Forelimb muscle (tissue), 1 donor: ENCODE measurements at places on chromosomes 5 and 9.

- DNase-seq, result no peak
Observed at GRCh38 chr9:113649054-113649453, 185.5 kb downstream of the RGS3 start.

GRCh38 chr9:84736081-84736480 is 66.6 kb downstream of the NTRK2 start:
- DNase-seq, result no peak

- no peak for DNase-seq
Observed at GRCh38 chr5:32936329-32936728, 225.2 kb downstream of the NPR3 start.

DNA sequence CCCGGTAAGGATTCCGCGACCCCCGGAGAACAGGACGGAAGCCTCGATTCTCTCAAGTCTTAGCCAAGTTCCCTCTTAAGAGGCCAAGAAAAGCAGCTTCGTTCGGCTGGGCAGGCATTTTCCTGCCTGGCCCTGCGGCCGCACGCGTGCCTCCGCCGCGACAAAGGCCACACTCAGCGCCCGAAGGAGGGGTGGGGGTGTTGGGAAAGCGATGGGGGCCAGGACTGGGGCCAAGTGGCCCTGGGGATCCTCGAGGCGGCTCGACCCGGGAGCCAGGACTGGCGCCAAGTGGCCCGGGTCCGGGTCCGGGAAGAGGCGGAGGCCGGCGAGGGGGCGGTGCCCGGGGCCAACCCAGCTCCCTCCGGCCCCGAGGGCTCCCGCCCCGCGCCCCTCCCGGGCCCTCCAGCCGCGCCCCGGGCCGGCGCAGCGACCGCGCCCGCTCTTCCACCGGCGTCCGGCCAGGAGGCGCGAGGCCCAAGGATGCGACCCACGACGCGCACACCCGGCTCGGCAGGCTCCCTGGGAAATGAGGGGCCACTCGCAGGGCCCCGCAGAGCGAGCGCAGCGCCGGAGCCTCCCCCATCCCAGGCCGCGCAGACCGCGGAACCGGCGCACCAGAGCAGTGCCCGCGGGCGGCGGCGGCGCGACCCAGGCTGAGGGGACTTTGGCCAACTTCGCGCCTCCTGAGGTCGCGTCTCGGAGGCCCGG is 756 bp downstream of the VAV2 start:
- no peak for DNase-seq

GRCh38 chr9:104700306-104700705 is 6.0 kb downstream of the OR13D1 start:
- DNase-seq, result no peak

DNA sequence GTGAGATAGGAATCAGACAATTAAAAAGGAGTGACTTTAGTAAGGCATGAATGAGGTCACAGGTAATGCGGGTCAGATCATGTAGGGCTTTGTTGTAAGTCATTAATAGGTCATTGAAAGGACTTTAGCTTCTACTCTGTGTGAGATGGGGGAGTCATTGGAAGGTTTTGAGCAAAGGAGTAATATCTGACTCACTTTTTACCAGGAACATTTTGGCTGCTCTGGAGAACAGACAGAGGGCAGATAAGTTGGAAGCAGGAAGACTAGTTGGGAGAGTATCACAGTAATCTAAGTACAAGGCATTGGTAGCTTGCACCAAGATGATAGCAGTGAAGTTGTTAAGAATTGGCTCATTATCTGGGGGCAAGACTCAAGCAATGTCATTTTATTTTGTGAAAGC is 37.4 kb downstream of the KIF2A start:
- DNase-seq, result no peak

GRCh38 chr9:113876993-113877368 is 872 bp downstream of the ZNF618 start:
- no peak for DNase-seq

DNA sequence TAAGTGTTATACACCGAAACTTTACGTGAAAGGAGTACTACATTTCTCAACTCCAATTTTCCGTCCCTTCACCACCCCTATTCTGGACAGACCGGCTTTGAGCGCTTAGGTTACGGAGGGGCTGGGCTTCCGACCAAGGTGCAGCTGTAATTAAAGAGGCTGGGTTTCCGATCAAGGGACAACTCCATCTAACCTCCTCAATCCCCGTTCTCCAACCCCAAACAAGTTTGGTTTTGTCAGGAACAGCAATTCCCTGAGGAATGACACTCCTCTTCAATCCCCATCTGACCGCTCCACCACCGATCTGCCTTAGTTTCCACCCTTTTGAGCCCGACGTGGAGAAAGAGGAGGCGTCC is 577 bp downstream of the TUT7 start:
- no peak for DNase-seq

DNA sequence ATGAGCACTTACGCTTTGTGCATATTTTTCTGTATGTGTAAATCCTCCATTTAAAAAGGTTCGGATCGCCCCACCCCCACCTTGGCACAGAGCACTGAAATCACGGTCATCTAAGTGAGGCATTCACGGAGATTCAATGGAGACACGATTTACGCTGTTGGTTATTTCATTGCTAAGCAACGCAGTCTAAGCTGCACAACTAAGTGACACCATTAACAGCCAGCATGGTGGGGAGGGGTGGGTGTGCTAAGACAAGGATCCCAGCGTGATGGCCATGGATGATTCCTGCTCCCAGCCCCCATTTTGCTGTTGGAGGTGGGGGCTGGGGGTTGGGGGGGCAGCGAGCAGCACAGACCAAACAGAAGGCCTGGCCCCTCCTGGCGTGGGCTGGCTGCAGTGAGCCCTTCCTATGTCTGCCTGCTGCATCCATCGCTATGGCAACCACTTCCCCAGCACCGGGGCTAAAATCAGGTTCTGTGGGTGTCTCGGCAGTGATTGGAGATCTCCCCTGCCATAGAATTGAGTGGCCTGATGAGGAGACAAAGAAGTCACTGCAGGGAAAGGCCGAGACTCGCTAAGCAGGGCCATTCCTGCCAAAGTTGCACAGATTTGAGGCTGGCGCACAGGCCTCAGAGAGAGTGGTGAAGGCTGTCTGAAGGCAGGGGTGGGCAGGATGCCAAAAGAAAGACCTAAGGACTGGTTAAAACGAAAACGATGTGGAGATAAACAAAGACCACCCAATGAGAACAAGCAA is 14.3 kb upstream of the MARCHF6 start:
- no peak for DNase-seq

- DNase-seq, result no peak
Observed at GRCh38 chr5:122022966-122023365, 55.1 kb downstream of the LOX start.

- peak; percentile 75 for DNase-seq
Observed at GRCh38 chr9:35510754-35511428, 21.0 kb downstream of the RUSC2 start.

- no peak for DNase-seq
Observed at GRCh38 chr9:93207860-93208734, 24.2 kb downstream of the WNK2 start.

DNA sequence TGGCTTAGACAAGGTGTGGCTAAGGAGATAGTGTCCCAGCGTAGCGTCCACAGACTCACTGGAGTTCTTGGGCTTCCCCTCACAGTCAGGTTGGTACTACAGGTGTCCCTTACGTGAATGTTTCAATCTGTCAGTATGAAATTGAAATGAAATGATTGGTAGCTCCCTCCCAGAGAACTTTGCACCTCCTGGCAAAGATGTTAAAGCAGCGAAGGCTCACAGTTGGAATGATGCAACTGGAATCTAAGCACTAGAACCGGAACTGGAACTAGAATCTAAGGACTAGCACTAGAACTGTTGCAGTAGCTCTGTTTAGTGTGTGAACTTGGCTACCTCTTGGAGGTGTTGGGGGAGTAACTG is 1.1 kb downstream of the SLC31A1 start:
- DNase-seq, result no peak

DNA sequence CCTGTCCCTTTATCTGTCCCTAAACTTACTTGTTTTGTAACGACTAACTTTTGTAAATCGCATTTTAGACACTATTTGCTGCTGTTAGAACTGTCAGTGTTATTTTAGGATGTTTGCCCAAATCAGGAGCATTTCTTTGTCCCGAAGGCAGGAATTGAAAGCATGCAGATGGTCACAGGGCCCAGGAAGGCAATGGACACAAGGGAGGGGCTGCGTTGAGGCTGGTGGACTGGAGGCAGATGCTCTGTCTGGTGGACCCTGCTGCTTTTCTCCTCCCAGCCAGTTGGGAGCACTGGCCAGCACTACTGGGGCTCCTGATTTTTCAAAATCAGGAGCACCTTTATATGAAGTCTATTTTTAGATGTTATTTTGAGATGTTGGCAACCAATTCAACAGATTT is 31.7 kb downstream of the DOCK2 start:
- no peak for DNase-seq

DNA sequence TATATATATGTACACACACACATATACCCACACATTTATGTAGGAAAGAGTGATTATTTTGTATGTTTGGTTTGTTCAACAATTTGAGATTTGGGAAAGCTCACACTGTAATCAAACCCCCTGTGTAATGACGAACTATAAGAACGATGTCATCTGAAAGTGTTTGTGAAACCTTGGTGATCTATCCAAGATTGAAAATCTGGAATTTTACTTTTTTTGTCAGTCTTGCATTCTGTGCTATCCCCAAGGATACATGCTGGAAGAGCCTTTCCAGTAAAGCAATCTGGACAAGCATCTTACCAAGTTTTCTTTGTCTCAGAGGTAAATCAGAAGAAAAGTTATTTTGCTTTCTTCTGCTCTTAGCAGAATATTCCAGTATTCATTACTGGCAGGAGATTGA is 23.3 kb downstream of the SGCD start:
- peak; percentile 74 for DNase-seq

GRCh38 chr9:89853161-89853560 is 248.3 kb downstream of the GADD45G start:
- no peak for DNase-seq

GRCh38 chr5:124655251-124655917 is 91.1 kb downstream of the ZNF608 start:
- DNase-seq, result no peak

GRCh38 chr5:180096616-180097015 is 25.1 kb upstream of the RNF130 start:
- no peak for DNase-seq
